ENCODE measurements at places on chromosomes 1 and 21.

GRCh38 chr1:2442661-2443060 lies 30.3 kb upstream of the PEX10 start:
- no peak for DNase-seq

- DNase-seq: no peak
Observed at GRCh38 chr1:29245876-29246275, 9.6 kb downstream of the PTPRU start.

- no peak for DNase-seq
Observed at GRCh38 chr21:38814126-38815059, 8.7 kb downstream of the ETS2 start.

DNA sequence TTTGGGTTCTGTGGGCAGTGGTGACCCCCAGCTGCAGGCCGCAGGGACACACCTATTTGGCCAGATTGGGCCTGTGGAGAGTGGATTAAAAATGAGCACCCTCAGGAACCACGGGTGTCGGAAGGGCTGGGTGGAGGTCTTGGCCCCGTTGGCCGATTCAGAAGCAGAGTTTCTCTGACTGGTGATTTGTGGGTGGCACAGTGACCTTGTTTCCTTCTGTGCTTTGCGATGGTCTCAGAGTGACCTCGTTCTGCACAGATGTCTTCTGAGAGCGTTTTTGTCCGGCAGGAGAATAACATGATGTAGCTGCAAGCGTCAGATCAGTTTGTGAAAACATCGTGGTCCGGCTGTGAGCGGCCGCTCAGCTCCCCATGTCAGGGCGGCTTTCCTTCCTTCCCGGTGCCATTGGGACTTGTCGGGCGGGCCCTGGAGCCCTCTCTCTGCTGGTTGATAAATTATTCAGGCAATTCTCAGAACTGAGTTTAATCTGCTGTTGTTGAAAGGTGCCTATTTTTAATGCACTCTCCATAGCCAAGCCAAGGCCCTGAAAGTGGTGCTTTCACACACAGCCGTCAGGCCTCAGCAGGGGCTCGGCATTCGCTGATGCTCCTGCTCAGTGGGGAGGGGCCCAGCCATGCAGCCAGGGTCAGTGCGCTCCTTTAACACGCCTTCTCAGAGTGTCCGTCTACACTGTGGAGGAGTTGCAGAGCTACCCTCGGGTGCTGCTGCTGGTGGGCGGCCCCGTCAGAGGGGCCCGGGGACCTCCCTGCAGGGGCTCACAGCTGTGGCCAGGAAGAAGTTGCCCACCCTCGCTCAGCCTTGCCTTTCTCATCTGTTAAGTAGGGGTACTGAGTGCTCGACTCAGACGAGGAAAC lies 26.8 kb downstream of the TRPM2 start:
- no peak for DNase-seq

DNA sequence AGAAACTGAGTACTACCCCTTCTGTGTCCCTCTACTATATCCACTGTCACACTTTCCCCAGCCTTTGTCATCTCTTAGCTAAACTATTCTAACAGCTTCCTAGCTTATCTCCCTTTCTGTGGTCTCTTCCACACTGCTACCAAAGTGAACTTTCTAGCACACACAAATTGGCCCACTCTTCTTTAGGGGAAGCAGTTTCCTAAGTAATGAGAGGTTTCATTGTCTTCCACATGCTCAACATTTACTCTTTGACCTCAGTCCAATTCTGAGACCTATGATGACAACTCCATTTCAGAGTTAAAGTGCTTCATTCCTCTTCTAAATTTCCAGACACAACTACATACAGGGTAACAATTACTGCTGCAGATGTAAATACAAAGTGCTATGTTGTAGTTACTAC lies 32.9 kb downstream of the SCYL3 start:
- DNase-seq: no peak

GRCh38 chr1:4825800-4826450 lies 171.5 kb downstream of the AJAP1 start:
- no peak for DNase-seq

DNA sequence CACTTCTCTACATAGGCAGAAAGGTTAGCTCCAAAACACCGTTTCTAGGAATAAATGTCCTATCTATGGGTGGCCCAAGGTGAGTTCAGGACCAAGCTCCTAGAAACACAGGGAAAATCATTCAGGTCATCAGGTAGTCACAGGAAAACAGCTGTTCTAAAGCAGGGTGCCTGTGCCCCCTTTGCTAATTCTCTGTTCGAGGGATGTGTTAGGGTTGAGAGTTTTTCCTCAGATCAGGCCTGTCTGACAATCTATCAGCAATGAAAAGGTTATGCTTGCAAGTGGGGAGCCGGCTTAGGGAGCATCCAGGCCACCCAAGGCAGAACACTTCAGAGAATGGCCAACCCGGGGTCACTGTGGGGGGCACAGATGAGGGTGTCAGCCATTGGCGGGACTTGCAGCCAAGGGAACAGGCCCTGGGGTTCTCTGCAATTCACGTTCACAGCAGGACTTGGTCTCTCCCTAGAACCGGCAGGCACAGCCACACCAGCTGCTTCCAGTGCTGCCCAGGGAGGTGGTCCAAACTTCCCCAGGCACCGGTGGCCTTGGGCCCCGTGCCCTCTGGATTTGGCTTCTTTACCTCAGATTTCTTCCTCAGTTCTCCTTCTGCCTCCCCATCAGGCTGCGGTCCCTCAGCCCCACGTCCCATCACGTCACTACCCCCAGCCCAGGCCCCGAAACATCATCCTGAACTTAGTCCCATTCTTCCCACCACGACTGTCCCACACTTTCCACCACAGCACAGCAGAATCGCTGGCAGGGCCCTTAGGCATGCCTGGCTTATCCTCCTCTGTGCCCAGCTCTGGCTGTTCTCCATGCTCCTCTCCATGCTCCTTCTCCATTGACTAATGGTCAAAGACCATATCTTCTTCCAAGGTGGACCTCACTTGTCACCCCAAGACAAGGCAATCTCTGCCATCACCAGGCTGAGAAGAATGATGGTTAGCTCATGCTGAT lies 11.0 kb downstream of the CD2 start:
- DNase-seq: no peak

DNA sequence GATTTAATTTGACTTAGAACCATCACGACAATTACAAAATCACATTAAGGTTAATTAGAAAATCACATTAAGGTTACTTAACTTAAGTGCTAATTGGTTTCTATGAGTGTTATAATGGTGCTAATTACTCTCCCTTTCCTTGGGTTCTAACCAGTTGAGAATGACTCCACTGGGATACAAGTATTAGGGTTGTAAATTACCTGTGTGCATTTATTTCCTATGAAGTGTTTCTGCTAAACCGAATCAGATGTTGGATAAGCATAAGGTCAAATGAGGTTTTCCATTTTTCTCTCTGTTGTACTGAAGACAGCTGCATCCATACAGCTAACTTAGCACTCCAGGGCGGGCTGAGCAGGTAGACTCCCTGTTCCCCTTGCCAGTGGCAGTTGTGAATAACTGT lies 610.3 kb upstream of the TMPRSS15 start:
- DNase-seq: no peak

DNA sequence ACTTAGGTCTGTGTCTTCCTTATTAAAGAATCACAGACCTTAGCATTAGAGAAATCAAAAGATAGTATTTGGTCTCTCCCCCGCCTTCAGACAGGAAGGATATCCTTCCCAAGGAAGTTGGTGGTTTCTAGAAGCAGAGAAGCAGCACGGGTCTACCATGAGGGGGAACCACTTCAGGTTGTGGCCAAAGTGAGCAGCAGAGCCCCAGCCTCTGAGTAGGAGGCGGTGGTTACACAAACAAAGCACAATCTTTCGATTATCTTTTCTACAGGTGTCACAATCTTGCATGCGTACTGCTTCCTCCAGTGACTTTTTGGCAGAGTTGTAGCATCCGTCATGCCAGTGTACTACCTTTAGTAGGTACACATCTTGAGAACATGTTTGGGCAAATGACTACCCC lies 8.8 kb downstream of the PGLYRP4 start:
- no peak for DNase-seq

GRCh38 chr21:16509476-16509875 lies 779.7 kb downstream of the USP25 start:
- no peak for DNase-seq

GRCh38 chr1:230790026-230790425 lies 42.8 kb downstream of the CAPN9 start:
- no peak for DNase-seq

All from stimulated activated naive B cell treated with anti-CD40 and anti-IgM and Interleukin-4, amounts not matched to agents 10 μg/mL and 1 μg/mL and 100 μg/mL, for 72 hours (primary cell).